ENCODE measurements at places on chromosomes 1 and 21.

GRCh38 chr1:84884671-84885389, 8.2 kb downstream of the LPAR3 start:
- no peak for DNase-seq

GRCh38 chr1:19476450-19477190, 8.7 kb downstream of the CAPZB start:
- no peak for DNase-seq

- DNase-seq = no peak
These were observed 107.5 kb downstream of the SLC44A5 start for GRCh38 chr1:75503221-75503974.

- DNase-seq = no peak
These were observed 19.8 kb downstream of the SLC25A33 start for GRCh38 chr1:9558946-9559545.

DNA sequence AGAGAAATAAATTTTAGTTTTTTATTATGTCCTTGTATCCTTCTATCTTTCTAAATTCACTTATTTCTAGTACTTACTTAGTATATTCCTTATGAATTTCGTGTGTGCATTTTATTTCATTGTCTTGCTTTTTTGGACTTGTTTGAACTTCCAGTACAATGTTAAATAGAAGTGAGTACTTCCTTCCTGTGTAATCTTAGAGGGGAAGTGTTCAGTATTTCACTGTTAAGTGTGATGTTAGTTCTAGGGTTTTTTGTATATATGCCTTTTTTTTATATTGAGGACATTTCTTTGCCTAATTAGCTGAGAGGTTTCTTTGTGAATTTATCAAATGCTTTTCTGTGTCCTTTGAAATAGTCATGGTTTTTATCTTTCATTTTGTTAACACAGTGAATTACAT, 10.7 kb downstream of the LYPLAL1 start:
- DNase-seq = no peak

DNA sequence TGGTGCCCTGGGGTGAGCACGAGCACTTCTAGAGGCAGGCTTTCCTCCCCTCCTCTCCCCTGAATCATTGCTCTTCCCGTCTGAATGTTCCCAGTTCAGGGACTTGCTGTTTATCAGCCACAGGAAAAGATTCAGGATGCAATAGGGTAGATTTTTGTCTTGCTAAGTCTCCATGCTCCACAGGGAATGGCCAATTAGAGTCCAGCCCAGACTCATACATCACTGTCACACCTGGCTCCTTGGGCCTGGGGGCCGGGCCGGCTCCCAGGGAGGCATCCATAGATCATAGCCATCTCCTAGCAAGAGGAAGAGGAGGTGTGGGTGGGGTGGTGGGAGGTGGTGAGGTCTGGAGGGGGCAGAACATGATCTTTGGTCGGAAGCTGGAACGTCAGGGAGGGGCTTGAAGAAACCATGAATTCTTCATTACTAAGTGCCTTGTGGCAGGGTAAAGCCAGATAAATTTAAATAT, 83.4 kb downstream of the LRRN2 start:
- DNase-seq = no peak

DNA sequence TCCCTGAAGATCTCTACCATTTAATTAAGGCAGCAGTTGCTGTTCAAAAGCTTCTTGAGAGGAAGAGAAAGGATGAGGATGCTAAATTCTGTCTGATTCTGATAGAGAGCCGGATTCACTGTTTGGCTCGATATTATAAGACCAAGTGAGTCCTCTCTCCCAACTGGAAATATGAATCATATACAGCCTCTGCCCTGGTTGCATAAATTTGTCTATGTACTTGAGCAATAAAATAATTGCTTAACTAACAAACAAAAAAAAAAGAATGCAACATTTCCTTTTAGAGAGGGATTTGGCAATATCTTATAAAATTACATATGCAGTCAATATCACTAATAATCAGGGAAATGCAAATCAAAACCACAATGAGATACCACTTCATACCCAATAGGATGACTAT, 26.8 kb downstream of the ALDH9A1 start:
- no peak for DNase-seq

DNA sequence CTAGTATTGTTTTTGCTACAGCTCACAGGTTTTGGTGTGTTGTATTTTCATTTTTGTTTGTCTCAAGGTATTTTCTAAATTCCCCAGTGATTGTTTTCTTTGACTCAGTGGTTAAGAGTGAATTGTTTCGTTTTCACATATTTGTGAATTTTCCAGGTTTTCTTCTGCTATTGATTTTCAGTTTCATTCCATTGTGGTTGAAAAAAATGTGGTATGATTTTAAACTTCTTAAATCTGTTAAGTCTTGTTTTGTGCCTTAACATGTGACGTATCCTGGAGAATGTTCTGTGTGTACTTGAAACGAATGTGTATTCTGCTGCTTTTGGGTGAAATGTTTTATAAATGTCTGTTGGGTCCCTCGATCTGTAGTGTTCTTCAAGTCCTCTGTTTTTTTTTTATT, 117.9 kb downstream of the KIF26B start:
- DNase-seq = no peak

- DNase-seq = peak; percentile 79
These were observed 179.3 kb downstream of the KAZN start for GRCh38 chr1:14777516-14778506.

DNA sequence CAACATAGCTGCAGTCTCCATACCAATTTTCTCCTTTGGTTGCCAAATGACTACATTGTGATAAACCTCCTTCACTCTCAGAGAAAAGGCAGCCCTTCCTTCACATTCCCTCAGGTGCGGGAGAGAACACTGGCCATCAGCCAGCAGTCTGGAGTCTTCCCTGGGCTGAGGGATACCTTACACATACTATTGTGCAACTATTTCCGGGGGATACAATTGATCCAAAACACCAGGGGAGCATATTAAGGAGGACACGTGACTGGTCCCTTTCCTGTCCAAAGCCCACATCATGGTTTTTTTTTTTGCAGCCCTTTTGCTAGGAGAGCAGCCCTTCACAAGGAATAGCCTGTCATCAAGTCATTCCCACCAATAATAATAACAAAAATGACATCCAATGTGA, 172.1 kb upstream of the ZRANB2 start:
- no peak for DNase-seq

GRCh38 chr1:212700892-212701819, 1.5 kb upstream of the BATF3 start:
- no peak for DNase-seq

GRCh38 chr21:30979054-30979453, 59.2 kb downstream of the KRTAP19-8 start:
- no peak for DNase-seq

DNA sequence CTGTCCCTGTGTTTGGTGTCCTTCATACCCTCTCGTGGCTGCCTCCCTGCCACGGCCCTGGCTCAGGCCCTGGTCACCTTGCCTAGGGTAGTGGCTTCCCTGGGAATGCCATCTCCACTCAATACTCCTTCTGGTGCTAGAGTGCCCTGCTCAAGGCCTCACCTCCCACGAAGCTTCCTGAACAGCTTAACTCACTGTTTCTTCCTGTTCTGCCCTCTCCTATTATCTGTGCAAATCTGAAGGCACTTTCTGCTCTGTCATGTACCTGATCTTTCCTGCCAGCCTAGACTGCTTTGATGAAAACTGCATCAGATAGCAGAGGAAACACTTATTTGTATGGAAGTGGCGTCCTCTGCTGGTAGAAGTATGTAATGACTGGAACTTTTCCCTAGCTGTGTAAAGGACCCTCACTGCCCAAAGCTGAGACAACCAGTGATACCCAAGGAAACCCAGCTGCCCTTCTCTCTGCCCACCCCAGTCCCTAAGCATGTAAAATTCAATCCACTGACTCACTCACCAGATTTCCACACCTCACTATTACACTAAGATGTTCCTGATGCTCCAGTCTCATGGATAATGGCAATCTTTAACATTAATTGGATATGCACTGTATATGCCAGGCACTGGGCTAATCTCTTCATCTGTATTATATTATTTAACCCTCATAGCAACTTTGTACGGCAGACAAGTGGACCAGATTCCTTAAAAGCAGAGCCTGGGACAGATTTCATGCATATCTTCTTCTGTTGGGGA, 36.2 kb upstream of the BTG2 start:
- peak; percentile 59 for DNase-seq

GRCh38 chr1:220893701-220894024, 14.4 kb downstream of the HLX start:
- no peak for DNase-seq

DNA sequence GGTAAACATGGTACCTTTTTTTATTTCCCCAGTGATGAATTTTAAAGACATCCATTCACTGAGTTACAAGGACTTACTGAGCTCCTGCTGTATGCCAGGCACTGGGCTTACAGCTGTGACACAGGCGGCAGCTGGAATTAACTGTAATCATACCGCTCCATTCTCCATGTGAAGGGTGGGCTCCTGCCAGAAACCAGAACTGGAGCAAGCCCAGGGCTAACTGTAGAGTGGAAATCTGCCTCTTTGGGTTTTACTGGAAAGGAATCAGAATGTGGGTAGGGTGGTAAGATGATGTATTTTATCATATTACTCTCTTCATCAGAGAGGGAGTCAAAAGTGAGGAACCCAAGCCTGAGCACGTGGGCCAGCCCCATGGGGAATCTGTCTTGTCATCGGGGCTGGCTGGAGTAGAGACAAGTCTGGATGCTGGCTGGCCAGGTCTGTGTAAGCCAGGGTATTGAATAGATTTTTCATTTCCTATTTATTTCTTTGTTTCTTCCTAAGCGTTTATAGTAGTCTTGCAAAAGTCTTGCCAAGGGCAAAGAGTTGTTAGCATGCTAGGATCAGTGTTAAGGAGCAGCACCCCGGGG, 21.5 kb downstream of the FGGY start:
- no peak for DNase-seq

GRCh38 chr21:35754583-35754982, 305.7 kb downstream of the SETD4 start:
- no peak for DNase-seq

DNA sequence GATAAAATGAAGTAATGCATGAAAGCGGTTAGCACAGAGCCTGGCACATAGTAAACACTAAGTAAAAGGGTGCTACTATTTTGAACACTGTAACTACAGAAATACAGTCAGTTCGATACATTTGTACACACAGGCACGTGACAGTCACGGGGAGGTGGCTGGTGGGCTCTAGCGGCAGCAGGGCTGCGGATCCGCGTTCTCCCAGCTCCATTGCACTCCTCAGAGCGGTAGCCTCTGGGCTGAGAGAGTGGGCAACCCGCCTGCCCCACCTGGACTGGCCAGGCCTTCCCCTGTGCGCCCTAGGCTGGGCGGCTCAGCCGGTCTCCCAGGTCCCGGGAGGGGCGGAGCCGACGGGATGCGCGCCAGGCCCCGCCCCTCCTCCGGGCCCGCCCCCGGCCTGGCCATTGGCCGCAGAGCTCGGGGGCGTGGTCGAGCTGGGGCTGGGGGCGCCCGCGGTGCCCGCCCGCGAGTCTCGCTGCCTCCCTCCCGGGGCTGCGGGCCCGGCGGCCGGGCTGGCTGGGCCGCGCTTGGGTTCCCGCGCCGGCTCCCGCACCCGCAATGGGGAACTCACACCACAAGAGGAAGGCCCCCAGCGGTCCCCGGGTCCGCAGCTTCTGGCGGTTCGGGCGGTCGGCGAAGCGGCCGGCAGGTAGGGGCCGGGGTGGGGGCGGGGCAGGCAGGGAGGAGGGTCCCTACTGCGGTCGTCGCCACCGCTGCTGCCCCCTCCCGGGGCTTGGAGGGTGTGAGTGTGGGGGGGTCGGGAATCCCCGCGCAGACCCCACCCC, 51.2 kb upstream of the SYNC start:
- DNase-seq = peak; percentile 63

DNA sequence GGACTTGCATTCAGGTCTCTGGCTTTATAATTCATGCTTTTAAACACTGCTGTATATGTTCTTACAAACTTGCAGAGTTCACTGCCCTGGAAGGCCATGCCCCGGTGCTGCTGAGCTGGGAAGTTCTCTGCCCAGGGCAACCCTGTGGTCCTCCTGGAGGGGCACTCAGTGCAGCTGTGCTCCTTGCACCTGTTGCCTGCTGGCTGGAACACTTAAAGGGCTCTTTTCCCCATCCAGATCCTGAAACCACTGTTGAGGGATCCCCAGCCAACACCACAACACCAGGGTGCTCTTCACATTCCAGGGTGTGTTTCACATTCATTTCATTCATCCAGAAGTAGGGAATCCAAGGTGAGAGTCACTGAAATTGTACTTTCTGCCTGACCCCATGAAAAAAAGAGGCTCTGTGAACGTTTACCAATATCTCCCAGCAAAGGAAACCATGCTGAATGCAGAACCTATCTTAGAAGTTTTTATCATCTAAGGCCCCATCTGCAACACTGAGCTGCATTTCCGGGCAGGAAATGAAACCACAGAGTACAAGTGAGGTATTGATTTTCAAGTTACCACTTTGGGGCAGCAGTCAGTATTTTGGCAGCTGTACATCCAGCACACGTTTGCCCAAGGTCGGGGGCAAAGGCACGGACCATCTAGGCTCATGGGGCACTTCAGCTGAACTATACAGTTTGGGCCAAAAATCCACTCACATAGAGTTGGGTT, 16.4 kb upstream of the KIAA0040 start:
- peak; percentile 78 for DNase-seq

GRCh38 chr1:51305371-51305823, 25.0 kb downstream of the TTC39A start:
- no peak for DNase-seq

- no peak for DNase-seq
These were observed 28.4 kb downstream of the HSD3B1 start for GRCh38 chr1:119535381-119535780.

DNA sequence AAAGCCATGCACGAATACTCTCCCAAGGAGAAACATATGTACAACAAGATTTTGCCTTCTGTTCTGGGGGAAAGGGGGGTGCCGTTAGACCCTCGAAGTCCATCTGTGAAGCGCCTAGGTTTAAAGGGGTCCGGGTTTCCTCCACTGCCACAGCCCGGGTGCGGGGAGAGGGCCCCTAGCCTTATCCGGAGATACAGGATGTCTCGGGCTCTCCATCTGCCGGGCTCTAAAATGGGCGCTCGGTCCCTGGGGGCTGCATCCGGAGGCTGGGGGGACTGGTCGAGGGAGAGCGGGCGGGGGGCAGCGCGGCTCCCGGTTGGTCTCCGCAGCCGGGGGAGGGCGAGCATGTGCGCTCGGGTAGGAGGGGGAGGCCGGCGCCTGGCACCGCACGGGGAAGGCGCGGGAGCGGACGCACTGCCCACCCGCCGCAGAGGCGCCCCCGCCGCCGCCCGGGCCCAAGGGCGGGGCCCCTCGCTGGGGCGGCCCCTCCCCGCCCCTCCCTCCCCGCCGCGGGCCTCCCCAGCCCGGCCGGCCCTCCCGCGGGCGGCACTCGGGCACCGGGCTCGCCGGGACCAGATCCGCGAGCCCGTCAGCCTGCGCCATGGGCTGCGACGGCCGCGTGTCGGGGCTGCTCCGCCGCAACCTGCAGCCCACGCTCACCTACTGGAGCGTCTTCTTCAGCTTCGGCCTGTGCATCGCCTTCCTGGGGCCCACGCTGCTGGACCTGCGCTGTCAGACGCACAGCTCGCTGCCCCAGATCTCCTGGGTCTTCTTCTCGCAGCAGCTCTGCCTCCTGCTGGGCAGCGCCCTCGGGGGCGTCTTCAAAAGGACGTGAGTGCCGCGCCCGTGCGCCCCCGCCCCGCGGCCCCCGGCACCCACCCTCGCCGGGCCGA, 63.1 kb downstream of the ELK4 start:
- DNase-seq = no peak

GRCh38 chr1:212981571-212982328, 31.4 kb downstream of the VASH2 start:
- peak; percentile 19 for DNase-seq

Measured in DND-41 (cell line).